ENCODE measurements at places on chromosomes 6 and 20.

- no peak for DNase-seq
Measured at GRCh38 chr6:1906609-1907008, 296.9 kb downstream of the FOXC1 start.

- no peak for DNase-seq
Measured at GRCh38 chr6:17392978-17393891, at the start of gene CAP2. Gene CAP2 (plus strand): TSS chr6:17393595. CDS start chr6:17421556, 27,961 bp downstream.

DNA sequence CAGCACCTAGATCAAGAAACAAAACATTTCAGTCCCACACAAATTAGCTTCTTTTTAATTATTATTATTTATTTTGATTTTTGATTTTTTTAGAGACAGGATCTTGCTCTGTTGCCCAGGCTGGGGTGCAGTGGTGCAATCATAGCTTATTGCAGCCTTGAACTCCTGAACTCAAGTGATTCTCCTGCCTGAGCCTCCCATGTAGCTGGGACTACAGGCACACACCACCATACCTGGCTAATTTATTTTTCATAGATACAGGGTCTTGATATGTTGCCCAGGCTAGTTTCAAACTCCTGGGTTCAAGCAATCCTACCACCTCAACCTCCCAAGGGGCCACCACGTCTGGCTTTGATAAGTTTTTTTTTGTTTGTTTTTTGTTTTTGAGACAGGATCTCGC is 24.6 kb downstream of the SNAI1 start:
- DNase-seq, result no peak

DNA sequence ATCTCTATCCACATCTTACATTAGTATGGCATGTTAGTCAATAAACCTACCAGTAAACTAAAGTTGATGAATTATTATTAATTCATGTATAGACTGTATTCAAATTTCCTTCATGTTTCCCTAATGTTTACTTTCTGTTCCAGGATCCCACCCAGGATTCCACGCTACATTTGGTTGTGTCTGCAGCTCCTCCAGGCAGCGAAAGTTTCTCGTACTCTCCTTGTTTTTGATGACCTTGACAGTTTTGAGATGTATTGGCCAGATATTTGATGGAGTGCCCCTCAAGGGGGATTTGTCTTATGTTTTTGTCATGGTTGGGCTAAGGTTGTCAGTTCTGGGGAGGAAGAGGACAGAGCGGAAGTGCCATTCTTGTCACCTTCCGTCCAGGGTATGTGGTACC is 445.2 kb upstream of the CDH4 start:
- DNase-seq, result no peak

DNA sequence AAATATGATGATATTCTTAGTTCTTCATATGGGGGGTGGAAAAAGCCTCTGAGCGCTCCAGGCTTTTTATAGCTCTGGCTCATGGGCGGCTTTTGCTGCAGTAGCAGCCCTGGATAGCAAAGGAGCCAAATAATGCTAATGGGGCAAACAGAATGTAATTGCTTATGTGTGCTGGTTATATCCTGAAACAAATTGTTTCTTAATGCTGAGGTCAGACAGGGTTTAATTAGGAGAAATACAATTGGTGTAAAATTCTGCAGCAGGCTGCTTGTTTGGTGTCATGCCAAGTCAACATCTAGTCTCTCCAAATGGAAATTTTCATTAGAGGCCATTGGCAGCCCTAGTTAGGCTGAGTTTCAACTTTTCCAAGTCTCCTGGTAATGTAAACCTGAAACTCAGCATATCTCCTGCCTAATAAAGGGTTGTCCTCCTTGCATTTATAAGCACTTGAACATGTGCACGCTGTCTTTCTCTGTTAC is 530.1 kb upstream of the NOX3 start:
- no peak for DNase-seq

DNA sequence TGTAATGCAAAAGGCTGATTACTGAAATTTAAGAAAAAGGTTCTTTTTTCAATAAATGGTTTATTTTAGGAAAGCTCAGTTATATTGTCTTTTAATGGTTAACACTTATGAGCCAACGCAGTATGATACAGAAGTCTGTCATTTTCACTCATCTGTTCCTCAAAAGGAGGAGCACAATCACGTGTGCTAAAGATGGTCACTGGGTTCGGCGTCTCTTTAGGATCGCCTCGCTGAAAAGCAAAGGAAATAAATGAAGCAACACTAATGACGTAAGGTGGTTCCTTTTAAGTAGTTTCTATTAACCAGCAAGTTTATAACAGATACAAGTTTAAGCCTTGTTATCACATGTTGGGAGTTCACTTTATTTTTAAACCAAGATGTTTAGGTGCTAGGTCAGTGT is 125.7 kb downstream of the MAP3K4 start:
- no peak for DNase-seq

Data from activated CD8-positive, alpha-beta memory T cell treated with anti-CD3 and anti-CD28 coated beads, Interleukin-2, amount 50 U/mL, for 4 hours (primary cell).